ENCODE measurements at places on chromosomes 1 and 21.

DNA sequence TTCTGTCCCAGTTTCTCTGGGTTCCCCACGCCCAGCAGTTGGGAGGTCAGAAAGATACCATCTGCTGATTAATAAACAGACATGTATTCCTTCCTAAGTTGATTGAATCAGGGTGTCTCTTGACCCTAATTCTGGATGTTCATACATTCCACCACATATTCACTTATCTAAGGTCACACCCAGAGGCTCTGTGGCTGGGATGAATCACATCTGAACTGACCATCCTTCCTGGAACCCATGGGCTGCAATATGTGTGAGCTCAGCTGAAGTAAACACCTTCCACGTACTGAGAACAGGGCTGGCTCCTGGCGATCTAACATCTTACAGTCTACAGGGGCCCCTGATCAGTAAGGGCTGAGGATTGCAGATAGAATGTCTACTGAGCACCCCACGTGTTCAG lies 20.5 kb upstream of the TRABD2B start:
- no peak for DNase-seq

DNA sequence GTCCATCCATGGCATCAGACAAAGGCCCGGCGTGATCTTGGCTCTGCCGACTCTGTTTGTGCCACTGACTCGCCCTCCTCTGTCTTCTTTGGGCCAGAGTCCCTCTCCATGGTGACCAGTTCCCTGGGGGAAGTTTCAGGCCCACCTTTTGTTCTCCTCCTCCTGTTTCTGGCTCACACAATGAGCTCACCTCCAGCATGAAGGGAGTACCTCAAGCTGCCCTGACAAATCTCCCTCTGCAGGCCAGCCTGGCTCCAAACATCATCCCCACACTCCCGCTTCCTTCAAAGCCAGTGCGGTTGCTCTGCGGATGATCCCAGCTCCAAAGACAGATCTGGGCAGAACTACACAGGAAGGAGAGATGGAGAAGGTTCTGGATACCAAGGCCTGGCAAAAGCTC lies 576.6 kb downstream of the NPHP4 start:
- peak; percentile 76 for DNase-seq

DNA sequence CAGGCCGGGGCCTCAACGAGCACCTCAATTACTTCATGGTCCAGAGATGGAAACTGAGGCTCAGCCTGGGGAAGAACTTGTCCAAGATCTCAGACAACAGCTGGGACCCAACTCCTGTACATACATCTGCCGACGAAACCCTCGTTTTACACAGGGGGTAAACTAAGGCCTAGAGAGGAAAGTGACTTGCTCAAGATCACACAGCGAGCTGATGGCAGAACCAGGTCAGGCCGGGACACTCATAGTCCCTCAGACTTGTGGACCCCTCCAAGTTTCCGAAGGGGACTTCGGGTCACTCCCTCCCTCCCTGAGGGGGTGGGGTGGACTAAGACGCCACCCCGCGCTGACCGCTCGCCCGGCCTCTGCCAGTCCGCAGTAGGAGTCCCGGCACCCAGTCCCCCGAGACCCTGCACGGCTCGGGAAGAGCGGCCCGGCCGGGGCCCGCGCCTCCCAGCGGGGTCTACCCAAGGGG lies 430 bp downstream of the WASF2 start:
- DNase-seq = no peak

DNA sequence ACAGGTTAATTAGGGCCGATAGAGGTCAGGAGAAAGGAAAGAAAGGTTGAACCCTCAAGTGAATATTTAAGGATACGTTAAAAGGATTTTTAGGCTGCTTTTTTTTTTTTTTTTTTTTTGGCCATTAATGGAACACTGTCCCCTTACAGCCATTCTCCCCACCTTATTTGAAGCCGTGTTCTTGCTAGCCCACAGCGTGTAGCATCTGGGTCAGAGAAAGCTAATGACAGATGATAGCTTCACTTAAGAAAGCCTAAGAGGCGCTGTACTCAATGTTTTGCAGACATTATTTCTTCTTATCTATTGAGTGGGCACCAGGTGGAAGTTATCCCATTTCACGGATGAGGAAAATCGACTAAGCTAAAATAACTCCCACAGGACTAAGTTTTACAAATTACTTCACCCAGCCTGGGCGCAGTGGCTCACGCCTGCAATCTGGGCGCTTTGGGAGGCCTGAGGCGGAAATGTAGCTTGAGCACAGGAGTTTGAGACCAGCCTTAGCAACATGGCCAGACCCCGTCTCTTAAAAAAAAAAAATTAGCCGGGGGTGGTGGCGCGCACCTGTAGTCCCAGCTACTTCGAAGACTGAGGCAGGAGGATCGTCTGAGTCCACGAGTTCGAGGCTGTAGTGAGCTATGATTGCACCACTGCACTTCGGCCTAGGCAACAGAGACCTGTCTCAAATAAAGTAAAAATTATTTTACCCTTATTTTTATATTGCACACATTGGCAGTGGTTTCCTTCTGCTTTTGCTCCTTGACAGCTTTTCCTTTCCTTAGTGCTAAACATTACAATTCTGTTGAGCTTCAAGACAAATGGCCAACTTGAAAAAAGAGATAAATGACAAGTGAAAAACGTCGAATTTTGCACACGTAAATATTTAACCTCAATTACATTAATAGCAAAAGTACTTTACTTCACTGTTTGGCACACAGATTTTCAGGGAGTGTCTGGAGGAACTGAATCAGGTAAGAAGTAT lies 1.1 kb upstream of the PHTF1 start:
- DNase-seq = no peak

DNA sequence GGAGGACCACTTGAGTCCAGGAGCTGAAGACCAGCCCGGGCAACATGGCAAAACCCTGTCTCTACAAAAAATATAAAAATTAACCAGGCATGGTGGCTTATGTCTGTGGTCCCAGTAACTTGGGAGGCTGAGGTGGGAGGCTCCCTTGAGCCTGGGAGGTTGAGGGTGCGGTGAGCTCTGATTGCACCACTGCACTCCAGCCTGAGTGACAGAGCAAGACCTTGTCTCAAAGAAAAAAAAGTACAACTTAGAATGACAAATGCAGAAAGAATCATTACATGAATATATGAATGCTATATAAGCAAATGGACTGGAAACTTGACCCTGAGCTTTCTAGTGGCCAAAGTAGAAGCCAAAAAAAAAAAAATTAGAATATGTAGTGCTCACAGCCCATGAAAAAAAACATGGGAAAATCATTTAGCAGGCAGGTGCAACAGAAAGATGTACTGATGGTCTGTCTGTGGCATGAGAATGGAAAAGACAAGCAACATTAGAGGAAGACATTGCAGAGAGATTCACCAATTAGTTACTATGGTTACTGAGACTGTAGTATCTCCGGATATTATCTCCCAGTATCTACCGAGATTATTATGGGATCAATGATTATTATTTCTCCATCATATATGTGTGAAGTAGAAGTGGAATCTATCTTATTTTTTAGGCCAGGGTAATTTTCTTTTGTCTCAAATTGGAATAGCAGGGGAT lies 19.2 kb downstream of the ELAPOR1 start:
- DNase-seq = no peak

DNA sequence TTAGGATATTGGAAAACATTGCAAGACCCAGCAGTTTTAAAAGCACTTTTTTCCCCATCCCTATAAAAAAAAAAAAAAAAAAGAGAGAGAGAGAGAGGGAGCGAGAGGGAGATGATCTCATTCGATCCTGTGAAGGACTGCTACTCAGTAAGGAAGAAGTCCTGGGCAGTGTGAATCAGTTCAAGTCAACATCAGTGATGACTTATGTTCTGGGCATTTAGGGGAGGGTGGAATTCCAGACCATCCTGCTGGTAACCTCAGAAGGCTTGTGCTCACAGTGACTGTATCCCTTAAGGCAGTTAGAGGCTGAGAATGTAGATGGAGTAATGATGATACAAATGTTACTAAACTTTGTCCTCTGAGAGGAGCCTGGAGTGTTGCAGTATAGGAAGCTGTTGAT lies 151.4 kb downstream of the TGFB2 start:
- no peak for DNase-seq

DNA sequence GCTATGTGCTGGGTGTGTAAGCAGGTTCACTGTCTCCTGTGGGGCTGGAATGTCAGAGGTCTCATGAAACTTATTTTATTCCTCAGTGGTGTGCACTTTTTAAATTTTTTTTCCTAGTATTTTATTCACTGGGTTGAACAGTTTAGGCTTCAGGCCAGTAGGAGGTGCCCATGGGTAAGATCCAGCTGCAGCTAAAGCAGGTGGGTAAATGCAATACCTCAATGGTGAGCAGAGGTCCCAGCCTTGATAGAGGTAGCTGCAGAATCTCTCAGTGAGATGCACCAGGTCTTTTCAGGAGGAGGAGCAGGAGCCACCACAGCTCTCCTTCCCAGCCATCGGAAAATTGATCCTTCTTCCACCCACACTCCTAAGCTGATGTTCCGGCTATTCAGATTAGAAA lies 12.6 kb upstream of the OR6N2 start:
- DNase-seq = peak; percentile 47

DNA sequence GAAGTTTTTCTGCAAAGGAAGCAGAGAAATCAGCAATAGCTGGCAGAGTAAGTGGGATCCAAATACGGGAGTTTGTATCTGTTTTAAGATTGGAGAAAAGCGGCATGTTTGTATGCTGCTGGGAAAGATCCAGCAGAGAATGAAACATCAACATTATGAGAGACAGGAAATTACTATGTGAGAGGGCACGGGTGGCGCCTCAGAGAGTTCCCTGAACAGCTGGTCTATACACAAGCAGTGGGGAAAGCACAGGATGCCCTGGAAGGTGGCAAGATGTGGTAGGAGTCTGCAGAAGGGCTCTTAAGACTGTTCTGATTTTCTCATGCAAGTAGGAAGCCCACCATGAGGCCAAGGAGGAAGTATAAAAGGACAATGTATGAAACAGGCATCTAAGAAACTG lies 130.4 kb downstream of the RERE start:
- DNase-seq = no peak

DNA sequence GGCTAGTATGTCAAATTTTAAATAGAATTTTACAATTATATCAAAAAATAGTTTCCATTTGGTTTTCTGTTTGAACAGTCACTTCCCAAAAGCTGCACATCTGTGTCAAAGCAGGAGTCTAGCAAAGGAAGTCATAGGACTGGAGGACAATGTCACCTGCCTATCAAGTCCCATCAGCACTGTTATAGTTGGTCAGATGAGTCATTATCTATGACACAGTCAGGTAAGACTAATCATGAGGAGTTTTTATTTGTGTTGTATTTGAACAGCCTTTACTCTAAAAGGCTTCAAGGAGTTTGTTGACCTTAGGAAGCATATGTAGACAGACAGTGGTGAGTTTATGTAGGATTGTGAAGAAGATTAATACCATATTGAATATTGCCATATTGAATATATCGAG lies 74.2 kb upstream of the QSOX1 start:
- DNase-seq = no peak

GRCh38 chr1:187641015-187641414 lies 812.3 kb downstream of the PLA2G4A start:
- no peak for DNase-seq

All from H7 (cell line).